ENCODE measurements at places on chromosomes 7 and 10.
A peak's percentile ranks its signal among the peaks of the same experiment; 100 is the strongest.

GRCh38 chr7:123819001-123819400, 26.0 kb upstream of the HYAL4 start:
- DNase-seq = no peak

DNA sequence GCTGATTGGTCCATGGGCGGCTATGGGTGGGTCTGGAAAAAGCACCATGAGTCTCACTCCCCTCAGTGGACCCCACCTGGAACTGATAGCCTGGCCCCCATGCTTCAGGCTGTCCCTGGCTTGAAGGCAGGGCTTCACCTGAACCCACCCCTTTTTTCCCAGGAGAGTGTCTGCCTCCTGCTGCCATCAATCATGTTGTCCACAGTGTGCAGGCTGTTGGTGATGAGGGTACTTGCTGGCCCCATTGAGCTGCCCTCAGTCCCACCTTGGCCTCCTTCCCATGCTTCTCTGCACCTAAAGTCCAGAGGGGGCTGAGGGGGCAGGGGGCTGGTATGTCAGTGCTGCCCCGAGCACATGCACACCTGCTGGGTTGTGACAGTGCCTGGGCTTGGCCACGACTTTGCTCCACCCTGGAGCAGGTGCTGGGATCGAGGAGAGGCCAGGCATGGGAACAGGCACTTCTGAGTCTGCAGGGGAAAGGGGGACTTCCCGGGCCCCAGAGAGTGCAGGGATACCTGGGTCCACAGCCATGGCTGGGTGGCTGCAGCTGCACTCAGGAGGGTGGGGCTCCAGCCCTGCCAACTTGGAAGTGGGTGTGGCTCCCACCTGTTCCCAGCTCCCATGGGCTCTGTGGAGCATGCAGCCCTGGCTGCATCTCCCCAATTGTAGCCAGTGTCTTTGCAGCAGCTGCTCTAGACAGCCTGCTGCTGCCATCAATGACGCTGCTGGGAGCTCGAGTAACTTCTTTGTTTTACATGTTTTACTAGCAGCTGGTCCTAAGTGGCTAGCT, 56.9 kb downstream of the ADK start:
- DNase-seq = no peak

DNA sequence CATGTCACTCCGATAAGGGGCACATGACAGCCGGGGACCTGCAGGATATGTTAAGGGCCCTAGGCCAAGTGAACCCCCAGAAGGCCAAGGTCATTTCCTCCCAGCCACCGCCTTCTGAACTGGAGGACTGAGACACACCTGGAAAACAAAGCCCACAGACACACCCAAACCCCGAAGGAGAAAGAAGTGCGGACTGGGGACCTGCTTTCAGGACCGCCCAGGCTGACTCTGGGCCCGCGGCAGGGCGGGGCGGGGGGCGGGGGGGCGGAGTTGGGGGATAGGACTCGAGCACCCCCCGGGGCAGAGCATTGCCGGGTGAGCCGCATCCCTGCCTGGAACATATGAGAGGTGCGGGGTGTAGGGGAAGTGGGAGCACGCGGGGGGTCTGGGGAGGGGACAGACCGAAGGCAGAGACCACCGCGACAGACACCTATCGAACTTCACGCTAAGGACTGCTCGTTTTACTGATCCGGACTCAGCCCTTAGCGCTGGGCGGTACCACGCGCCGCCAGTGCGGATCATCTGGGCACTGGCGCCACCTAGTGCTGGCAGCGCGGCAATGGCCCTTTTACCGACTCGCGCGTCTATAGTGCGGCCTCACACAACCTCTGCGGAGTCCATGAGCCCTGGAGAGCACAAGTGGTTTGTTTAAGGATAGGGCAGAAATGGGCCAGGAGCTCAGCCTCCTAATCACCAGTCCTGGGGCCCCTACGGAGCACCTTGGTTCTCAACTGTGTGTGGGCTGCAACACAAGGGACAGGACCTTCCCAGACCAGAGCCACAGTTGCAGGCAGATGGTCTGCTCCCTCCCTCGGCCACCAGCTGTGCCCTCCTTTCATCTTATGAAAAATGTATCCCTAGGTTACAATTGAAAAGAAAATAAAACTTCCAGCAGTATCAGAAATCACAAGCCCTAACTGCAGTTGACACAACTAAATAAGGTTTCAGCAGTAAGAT, 157.6 kb downstream of the HERPUD2 start:
- peak; percentile 68 for DNase-seq

DNA sequence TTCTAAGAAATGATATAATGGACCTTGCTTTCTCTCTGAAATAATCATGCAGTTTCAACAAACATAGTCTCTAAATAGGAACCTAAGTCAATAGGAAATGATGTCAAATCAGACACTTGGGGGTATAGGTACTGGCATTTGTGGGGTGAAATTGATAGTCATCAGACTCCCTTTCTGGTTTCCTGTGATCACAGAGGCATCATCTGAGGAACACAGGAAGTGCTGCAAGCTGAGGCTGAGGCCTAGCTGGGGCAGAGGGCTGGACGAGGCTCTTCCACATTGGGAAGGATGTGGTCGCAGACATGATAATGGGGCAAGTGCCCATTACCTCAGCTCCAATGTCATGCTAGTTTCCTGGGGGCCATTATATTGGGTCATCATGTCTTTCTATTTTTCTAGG, 33.5 kb upstream of the TARP start:
- no peak for DNase-seq

- no peak for DNase-seq
Measured at GRCh38 chr7:99021941-99022560, 121.9 kb downstream of the SMURF1 start.

- no peak for DNase-seq
Measured at GRCh38 chr7:20834656-20835055, 48.0 kb upstream of the SP8 start.

- DNase-seq = no peak
Measured at GRCh38 chr10:63430091-63430998, 35.4 kb downstream of the JMJD1C start.

GRCh38 chr10:122875843-122876466, 3.4 kb downstream of the FAM24B start:
- DNase-seq = no peak

DNA sequence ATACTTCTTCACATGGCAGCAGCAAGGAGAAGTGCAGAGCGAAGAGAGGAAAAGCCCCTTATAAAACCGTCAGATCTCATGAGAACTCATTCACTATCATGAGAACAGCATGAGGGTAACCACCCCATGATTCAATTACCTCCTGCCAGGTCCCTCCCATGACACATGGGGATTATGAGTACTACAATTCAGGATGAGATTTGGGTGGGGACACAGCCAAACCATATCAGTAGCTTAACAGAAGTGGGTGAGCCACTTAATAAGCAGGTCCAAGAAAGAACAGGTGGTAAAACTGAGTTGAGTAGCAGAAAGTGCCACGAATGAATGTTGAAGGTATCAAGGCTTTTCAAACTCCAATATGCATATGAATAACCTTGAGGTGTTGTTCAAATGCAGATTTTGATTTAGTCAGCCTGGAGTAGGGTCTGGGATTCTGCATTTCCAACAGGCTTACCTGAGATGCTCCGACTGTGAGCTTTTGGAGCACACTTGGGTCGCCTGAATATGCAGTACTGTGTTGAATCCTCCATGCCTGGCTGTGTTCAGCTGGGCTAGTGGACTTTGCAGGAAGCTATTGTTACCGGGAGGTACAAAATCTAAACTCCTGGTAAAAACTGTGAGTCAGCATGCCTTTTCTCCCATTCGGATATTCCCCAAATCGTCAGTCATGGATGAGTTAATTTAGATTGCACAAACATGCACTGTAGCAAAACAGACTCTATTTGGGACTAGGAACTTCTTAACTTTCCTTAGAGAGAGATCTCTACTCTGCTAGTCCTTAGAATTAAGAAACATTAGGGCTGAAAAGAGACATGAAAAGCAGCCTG, 69.0 kb upstream of the PRKCQ start:
- DNase-seq = no peak

GRCh38 chr10:12340371-12340770, 9.0 kb upstream of the CAMK1D start:
- no peak for DNase-seq
